ENCODE measurements at places on chromosomes 11 and 22.

GRCh38 chr11:39690856-39691255, 1768.6 kb downstream of the LRRC4C start:
- no peak for DNase-seq

- DNase-seq = no peak
These were observed 620 bp downstream of the OR4C16 start for GRCh38 chr11:55572548-55572947.

GRCh38 chr22:19046719-19047609, 75.2 kb downstream of the DGCR2 start:
- DNase-seq = no peak

DNA sequence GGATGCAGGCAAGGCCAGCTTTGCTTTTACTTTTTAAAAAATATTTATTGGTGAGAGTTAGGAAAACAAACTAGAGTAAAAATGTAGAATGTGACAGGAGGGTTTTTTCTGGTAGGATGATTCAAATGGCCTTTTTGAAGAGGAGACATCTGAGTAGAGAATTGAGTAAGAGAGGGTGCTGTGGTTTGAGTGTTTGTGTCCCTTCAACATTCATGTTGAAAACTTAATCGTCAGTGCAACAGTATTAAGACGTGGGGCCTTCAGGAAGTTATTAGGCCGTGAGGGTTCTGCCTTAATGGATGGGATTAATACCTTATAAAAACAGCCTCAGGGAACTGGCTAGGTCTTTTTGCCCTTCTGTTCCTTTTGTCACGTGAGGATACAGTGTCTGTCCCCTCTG, 288.8 kb upstream of the C11orf87 start:
- DNase-seq = no peak

GRCh38 chr11:789943-790342, at the start of gene CEND1:
Gene CEND1 (minus strand): TSS chr11:790090. CDS start chr11:788576, 1,514 bp downstream.
- DNase-seq = no peak

DNA sequence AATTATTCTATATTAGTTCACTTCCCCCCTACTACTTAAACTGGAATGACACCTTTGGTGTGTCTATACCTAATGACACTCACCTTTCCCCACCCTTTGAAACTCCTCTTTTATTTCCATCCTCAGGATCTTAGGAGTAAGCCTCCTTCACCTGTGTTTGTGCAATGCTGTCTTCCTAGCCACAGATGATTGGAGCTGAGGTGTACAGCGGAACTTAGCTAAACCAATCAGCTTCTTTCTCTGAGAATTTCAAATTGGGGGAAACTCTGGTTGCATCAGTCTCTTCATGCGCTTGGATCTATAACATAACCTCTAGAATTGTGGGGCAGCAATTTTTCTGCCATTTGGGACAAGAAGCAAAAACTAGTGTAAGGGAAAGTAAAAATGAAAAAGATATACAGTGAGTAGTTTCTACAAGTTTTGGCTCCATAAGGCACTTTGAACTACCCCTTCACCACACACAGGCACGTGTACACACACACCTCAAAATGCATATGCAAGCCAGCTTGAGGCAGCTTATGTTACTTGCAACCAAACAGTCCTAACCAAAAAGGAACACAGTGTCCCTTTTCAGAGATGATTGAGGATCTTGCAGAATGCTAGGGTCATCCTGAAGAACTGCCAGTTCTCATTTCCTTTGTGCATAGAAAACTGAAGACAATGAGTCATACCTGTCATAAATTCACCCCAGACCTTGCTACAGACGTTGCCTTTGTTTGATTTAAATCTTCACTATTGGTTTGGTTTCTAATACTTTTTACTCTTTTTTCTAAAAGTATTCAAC, 36.0 kb upstream of the LDLRAD3 start:
- peak; percentile 22 for DNase-seq

DNA sequence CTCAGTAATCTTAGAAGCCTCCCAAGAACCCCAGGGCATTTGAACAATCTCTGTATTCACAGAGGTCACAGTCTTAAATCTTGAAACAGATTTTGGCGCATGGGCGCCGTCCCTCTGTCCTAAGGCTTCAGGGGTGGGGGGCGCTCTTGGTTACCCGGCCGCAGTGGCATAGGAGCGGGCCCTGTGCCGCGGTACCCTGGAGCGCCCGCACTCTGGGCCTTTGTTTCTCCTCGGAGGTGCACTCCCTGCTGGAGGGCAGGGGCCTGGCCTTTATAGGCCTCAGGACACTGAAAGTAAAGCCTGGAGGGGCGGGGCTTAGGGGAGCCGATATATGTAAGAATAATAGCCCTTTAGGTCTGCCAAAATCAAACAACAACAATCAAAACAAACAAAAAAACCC, 197.3 kb upstream of the FOLH1 start:
- DNase-seq = no peak

DNA sequence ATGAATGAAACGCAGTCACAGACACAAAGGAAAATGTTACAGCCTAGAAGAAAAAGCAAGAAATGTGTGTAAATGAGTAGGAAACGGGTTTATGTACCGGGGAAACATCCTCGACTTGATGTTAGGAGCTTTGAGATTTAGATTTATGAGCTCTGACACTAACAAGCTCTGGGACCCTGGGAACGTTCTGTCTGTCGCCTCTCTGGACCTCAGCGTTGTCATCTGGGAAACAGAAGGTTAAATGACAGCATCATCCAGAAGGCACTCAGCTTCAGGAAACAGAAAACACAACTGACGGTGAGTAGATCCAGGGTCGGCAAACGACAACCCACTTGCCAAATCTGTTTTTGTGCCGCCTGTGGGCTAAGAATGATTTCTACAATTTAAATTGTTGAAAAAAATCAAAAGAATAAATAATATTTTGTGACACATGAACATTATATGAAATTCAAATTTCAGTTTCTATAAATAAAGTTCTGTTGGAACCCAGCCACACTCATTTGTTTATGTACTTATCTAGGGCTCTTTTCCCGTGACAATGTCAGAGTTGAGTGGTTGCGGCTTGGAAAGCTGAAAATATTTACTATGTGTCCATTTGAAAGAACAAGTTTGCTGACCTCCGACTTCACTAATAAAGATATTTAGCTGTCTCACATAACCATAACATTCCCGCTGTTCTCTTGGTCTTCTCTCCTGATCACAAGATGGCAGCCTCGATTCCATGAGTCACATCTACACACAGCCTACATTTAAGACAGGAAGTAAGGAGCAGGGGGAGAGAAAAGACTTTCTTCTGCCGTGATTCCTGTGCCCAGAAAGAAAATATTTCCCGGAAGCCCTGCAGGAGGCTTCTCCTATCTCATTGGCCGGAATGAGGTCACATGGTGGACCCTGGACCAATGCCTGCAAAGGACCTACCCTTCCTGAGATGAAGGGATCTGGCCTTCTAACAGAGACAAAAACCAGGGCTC, 47.1 kb upstream of the SYT13 start:
- peak; percentile 11 for DNase-seq

DNA sequence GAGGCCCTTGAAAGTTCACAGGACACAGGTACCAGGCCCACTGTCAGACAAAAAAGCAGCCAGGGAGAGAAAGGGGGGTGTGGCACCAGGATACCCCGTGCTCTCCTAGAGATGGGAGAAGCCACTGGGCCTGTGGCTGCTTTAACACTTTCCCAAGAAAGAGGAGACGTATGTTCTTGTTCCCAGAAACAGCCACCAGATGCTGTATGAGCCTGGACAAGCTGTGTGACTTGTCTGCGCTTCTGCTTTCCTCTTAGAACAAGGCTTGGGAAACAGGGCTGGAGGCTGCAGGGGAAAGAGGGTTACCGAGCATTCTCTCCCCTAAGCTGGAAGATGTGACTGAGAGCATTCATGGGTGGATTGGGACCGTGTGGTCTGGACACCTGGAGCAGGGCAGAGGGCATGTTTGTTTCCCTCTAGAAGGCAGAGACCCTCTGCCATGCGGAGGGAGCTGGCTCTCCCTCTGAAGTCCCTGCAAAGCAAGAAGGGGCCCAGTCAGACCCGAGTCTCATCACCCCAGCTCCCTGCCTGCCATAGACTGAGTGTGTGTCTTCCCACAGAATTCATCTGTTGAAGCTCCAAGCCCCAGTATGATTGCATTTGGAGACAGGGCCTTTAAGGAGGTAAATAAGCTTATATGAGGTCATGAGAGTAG, 74.1 kb downstream of the TRIM29 start:
- no peak for DNase-seq

- DNase-seq = no peak
These were observed 6.1 kb downstream of the MPEG1 start for GRCh38 chr11:59206635-59207034.

GRCh38 chr11:28735511-28735910, 627.3 kb downstream of the METTL15 start:
- no peak for DNase-seq

- peak; percentile 19 for DNase-seq
These were observed 203.8 kb downstream of the CASP12 start for GRCh38 chr11:104694259-104695064.

- no peak for DNase-seq
These were observed 10.0 kb downstream of the PRR33 start for GRCh38 chr11:1881442-1882264.

GRCh38 chr11:116782728-116783127, 5.1 kb downstream of the ZPR1 start:
- DNase-seq = no peak

DNA sequence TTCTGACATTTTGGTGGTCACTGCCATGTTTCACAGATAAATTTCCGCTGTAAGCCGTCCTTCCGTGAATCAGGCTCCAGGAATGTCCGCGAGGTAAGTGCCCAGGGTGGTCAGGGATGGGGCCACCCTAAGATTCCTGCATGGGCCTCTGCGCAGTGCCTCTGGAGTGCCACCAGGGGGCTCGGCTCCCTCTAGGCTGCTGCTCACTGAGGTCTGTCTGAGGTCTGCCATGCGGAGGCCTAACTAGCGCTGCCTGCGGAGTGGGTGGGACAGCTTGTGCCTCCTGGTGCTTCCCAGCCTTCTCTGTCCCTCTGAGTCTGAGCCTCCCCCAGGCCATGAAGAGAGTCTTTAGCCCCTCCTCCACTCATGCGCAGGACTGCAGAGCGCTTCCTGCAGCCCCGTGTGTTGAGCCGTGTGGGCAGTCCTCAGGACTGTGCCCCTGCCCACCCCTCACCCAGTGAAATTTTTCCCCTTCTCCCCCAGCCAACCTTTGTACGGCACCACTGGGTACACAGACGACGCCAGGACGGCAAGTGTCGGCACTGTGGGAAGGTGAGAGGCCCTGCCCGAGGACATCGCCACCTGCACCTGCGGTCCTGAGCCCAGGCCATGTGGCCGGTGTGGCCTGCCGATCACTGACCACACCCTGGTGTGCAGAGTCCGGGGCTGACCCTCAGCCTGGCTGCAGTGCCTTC, 11.9 kb upstream of the MDK start:
- no peak for DNase-seq

DNA sequence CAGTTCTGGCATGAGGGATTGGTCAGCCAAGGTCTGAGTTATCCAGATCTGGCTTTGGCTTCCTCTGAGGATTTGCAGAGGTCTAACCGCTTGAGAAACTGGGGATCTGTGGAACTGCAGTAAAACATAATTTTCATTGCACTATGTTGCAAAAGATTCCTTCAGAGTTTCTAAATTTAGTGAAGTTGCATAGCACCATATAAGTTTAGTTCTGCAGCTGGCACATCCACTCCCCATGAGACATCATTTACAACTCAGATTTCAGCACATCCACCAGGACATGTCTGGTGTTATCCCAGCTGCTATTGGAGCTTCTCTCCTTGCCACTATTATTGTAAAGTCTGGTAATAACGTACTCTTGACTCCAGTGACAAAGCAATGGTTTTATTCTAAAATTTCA, 181.5 kb downstream of the CWF19L2 start:
- DNase-seq = no peak

DNA sequence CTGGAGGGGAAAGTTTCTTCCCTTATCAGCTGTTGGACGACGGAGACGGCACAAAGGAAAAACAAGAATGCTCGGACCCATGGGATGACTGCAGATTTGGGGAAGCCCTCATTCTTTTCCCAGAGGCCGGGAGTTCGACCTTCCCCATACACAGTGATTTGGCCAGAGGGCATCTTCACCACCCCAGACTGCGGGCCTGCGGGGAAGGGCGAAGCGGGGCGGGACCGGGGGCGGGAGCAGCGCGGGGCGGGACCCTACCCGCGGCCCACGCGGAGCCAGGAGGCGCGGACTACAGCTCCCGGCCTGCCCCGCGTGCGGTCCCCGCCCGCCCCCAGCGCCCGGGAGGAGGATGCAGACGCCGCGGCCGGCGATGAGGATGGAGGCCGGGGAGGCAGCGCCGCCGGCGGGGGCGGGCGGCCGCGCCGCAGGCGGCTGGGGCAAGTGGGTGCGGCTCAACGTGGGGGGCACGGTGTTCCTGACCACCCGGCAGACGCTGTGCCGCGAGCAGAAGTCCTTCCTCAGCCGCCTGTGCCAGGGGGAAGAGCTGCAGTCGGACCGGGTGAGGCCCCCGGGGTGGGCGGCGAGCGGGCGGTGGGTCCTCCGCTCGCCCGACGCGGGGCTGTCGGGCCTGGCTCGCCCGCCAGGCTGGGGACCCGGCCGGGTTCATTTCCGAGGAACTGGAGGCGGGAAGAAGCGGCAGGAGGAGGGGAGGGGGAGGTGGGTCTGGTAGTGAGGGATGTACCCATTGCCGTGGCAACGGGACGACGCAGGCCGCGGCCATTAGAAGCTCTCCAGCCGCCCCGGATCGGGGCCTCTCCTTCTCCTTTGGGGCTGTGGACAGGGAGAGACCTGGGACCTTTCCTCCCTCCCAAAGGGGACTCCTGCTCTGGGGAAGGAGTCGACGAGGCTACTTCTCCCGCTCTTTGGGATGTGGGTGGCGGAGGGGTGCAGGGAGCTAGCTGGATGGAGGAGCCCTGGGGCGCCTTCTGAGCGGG, at the start of gene KCTD17:
TSS of gene KCTD17 (plus strand) at position 352 of the 995 bp plus-strand sequence. CDS start at position 371, 19 bp downstream.
- DNase-seq = no peak

- DNase-seq = no peak
These were observed 42.8 kb downstream of the ZNF280B start for GRCh38 chr22:22465782-22466181.

GRCh38 chr11:14411818-14412217, 52.8 kb upstream of the RRAS2 start:
- peak; percentile 56 for DNase-seq

DNA sequence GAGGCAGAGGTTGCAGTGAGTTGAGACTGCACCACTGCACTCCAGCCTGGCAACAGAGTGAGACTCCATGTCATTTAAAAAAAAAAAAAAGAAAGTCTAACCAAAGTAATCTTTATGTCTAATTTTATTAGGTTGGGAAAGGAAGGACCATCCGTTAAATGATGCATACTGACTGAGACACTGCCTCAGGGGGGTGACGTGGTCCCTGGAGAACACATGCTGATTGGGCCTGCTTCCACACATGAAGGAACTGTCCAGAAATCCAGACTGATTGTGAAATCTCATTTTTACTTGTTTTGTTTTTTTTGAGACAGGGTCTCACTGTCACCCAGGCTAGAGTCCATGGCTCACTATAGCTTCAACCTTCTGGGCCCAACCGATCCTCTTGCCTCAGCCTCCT, 5.5 kb downstream of the SF3A1 start:
- DNase-seq = no peak

GRCh38 chr11:85989746-85990145, 79.1 kb downstream of the PICALM start:
- DNase-seq = no peak

- no peak for DNase-seq
These were observed 20.5 kb downstream of the TBRG1 start for GRCh38 chr11:124643042-124643604.

All from HFF-Myc (cell line).